Germinal center (tissue), 1 donor: ENCODE measurements at places on chromosomes 6 and 20.

- no peak for DNase-seq
Measured at GRCh38 chr6:26044140-26045064, 42.8 kb upstream of the HFE start.

DNA sequence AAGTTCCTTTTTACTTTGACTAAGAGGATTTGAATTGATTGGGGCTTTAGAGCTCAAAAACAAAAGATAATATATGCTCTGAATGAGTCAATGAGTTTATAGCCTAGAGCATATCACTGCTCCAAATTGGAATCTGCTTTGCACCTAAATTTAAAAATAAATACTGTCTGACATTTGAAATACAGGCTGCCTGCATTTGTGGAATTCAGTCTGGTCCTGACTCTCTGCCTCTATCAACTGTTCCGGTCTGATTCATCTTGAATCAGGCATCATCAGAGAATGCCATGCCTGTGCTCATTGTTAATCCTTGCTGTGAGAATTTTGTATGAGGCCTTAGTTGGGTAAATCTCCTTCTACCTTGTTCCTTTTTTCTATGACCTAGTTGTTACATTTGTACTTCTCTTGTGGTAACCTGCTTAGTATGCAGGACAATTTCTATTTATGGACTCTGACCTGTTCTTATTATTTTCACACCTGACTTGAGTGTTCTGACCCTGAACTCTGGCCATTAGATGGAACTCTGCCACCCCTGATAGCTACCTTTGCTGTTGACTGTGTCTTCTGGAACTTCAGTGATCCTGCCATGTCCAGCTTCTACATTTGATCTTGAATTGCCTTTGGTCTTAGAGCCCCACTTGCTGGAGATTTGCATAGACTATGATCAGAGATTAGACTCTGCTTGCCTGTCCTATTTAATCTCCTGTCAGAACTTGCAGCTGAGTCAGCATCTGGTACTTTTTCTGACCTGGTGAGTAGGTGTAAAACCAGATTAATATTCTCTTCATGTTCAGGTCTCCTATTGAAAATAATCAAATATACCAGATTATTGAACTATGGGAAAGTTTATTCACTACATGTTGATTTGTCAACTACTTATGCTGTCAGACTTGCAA is 442.7 kb upstream of the HS3ST5 start:
- no peak for DNase-seq

GRCh38 chr6:126026001-126026400 is 39.7 kb downstream of the TRMT11 start:
- no peak for DNase-seq

DNA sequence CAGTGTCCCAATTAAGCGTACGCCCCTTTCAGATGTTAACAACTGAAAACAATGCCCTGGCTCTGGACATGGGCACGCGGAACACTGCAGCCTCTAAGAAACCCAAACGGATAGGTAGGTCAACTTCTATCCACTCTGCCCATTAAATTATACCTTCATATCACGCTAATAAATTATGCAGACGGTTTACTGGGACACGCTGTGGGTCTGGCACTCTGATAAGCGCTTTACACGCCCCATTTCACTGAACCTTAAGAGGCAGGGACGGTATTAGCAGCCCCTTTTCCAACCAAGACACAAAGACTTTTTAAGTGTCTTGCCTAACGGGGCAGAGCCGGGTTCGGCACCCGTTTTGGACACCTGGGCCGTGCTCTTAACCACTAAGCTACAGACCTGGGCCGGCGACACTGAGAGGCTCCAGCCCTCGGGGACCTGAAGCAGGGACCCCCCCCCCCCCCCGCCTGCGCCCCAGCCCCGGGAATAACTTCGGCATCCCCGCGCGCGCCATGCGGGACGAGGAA is 744 bp downstream of the STAU1 start:
- DNase-seq: no peak

DNA sequence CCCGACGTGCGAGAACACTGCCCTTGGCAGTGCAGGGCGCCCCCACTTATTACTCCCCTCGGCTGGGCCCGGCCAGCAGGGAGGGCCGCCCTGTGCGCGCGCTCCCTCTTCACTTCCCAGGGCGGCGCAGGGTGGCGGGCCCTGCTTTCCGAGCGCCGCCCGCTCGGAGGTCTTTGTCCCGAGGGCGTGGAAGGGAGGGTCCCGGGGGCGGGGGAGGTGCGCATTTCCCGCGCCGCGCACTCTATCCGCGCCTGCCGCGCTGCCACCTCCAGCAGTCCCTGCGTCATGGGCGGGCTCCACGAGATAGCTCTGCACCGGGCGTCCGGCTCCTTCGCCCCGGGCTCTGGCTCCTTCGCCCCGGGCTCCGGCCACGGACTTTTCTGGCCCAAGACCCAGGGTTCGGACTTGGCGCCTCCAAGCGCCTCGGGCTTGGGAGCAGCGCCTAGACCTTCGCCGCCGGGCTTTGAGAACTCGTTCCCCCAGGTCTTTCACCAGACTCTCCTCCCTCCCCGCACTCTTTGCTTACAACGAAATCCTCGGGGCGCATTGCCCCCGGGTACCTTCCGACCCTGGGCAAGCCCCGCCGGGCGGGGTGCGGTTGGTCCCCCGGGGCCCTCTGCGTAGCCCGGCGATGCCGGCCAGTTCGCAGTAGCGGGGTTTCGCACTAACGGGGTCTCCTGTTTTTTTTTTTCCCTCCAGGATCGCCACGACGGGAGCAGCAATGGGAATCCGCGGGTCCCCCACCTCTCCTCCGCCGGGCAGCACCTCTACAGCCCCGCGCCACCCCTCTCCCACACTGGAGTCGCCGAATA is 1.6 kb downstream of the TFAP2C start:
- no peak for DNase-seq
